Progenitor cell of endocrine pancreas (in vitro differentiated cells): ENCODE measurements at places on chromosomes 7 and 10.

GRCh38 chr7:91310830-91311460, 46.7 kb downstream of the FZD1 start:
- no peak for DNase-seq

DNA sequence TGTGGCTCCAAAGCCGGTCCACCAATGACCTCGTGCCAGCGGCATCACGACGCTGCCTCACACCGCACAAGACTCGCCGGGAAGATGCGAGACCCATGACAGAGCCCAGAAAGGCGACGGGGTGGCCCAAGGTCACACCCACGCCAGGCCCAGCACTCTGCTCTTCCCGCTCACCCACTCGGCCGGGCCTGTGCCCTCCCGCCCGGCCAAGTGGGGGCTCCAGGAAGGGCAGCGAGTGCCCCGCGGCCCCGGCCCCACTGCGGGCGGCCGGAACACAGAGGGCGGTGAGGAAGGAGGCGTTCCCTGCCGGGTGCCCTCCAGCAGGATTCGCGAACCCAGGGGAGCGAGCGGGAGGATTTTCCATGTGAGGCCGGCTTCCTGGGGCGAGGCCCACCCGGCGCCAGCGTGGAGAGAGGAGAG, 56.3 kb downstream of the PDGFA start:
- no peak for DNase-seq

DNA sequence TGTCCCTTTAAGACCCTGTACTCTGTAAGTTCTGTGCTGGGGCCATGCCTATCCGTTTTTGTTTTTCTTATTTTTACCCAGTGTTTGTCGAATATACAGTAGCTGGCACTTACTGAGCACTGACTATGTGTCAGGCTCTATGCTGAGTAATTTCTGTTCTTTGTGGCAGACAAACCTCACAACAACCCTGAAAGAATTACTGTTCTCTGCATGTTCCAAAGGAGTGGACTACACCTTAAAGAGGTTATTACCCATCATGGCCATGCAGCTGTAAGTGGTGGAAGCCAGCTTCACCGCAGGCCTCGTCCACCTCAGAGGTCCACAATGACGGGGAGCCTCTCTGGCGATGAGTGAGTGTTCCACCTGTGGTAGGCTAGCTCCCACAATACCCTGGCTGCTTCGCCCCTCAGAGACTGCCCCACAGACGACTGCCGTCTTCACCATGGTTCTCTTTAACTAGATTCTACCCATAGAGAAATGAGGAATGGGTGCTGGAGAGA, 30.1 kb upstream of the RBM20 start:
- DNase-seq = no peak

GRCh38 chr7:107080533-107080932, 36.0 kb downstream of the PRKAR2B start:
- no peak for DNase-seq

DNA sequence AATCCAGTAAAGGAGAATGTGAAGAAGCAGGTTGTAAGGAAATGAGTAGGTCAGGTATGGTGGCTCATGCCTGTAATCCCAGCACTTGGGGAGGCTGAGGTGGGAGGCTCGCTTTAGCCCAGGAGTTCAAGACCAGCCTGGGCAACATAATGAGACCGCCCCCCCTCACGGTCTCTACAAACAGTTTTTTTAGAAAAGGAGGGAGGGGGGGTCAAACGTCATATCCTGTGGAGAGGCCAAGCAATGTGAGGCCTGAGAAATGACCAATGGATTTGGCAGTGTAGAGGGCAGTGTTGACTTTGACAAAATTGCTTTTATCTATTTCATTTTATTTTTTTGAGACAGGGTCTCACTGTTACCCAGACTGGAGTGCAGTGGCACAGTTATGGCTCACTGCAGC, 2.3 kb upstream of the DNAJB12 start:
- DNase-seq = no peak

- no peak for DNase-seq
These were observed 2.8 kb downstream of the GIMAP8 start for GRCh38 chr7:150453181-150453580.

DNA sequence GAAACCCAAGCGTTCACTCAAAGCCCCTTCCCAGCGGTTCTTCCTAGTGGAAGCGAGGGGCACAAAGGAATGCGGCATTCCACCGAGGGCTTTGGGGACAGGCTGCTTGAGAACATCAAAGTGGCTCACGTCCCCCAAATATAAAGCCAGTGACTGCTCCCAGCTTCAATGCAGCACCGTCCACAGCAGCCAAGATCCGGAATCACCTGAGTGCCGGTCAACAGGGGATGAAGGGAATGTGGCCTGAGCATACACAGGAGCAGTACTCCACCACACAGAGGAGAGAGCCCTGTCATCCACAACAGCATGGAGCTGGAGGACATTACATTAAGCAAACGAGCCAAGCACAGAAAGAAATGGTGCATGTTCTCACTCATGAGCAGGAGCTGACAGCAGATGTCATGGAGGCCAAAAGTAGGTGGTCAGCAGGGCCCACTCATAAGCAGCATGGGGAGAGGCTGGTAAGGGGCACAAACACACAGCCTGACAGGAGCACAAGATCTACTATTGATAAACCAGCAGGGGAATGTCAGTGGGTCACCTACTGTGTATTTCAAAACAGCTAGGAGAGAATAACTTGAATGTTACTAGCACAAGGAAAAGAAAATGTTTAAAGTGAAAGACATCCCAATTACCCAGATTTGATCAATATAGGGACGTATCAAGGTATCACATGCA, 79.5 kb downstream of the DIP2C start:
- no peak for DNase-seq

- no peak for DNase-seq
These were observed 115.6 kb upstream of the FAM133B start for GRCh38 chr7:92705831-92706230.

- no peak for DNase-seq
These were observed 2.2 kb downstream of the MTG1 start for GRCh38 chr10:133396035-133396624.

DNA sequence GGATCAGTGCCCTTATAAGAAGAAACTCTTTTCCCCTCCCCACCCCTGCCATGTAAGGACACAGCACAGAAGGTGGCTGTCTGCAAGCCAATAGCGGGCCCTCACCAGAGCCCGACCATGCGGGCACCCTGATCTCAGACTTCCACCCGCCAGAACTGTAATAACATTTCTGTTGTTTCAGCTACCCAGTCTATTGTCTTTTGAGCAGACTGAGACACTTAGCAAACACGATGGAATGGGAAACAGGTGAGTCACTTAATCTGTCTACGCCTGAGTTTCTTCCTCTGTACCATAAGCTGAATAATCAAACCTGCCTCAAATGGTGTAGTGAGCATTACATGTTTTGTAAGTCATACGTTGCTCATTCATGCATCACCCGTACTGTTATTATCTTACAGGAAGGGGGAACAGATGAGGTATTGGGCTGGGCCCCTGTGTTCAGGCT, 58.2 kb downstream of the STRA8 start:
- DNase-seq = no peak

- no peak for DNase-seq
These were observed 59.4 kb downstream of the GCC1 start for GRCh38 chr7:127525866-127526480.
